ENCODE measurements at places on chromosomes 16 and 17.

- H3K36me3 ChIP-seq, result no peaks in the 10 kb centered on the region
- DNase-seq, result no peak
- H3K27ac ChIP-seq, result no peak overlapping the region
- no peak overlapping the region for H3K4me3 ChIP-seq
- H3K4me1 ChIP-seq, result no peaks in the 10 kb centered on the region
Measured at GRCh38 chr16:35140293-35140986, 1681.0 kb downstream of the TP53TG3F start.

DNA sequence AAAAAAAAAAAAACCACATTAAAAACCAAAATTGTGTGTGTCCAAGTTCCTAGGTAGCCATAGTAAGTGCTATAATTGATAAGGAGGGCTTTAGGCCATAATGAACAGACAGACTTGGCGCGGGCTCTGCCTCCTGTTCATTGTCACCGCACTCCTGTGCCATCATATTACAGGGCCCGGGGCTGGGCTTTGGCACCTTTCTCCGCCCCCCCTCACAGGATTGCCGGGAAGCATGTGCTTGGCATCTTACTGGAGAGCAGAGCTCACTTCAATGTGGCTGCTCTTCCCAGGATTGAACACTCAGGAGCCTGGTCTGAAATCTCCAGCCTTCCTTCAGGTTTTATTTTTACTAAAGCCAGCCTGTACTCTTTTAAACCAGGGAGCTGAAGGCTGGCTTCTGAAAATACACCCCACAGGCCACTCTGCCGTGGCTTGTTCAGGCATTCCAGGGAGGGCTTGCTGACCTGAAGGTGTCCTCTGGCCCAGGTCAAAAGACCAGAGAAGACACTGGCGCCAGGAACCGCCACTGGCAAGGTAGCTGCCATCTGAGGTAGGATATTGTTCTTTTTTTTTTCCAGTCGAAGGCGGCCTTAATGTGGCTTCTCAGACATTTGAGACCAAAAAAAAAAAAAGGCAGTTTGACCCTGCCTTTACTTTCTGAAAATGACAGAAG, 39.3 kb downstream of the DHRS7B start:
- no peak for DNase-seq
- no peak overlapping the region for H3K4me3 ChIP-seq
- H3K4me1 ChIP-seq, result peaks cover 8% of the 10 kb centered on the region
- no peak overlapping the region for H3K27ac ChIP-seq

DNA sequence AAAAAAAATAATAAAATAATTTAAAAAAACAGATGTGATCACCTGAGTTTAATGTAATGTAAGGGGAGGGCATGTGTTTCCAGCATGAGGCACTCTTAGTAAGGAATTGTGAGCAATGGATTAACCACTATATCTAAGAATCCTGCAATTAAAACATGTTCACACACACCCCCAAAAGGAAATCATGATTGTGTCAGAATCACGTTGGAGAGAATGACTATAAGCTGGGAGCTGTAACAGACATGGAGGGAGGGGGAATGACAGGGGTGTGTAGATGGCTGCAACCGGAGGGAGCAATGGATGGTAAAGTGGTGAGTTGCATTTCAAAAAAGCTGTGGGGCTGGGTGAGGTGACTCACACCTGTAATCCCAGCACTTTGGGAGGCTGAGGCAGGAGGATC, 13.6 kb upstream of the CCL22 start:
- DNase-seq, result no peak
- H3K27me3 ChIP-seq, result peaks cover 34% of the 10 kb centered on the region
- no peak overlapping the region for H3K27ac ChIP-seq
- H3K4me3 ChIP-seq, result no peak overlapping the region
- H3K36me3 ChIP-seq, result peaks cover 17% of the 10 kb centered on the region

- peak overlapping the region; percentile 86 for H3K27ac ChIP-seq
- H3K4me1 ChIP-seq, result peaks cover 21% of the 10 kb centered on the region
- H3K27me3 ChIP-seq, result no peaks in the 10 kb centered on the region
- DNase-seq, result peak; percentile 90
- no peak overlapping the region for H3K4me3 ChIP-seq
Measured at GRCh38 chr16:23699100-23699499, 13.9 kb downstream of the ERN2 start.

DNA sequence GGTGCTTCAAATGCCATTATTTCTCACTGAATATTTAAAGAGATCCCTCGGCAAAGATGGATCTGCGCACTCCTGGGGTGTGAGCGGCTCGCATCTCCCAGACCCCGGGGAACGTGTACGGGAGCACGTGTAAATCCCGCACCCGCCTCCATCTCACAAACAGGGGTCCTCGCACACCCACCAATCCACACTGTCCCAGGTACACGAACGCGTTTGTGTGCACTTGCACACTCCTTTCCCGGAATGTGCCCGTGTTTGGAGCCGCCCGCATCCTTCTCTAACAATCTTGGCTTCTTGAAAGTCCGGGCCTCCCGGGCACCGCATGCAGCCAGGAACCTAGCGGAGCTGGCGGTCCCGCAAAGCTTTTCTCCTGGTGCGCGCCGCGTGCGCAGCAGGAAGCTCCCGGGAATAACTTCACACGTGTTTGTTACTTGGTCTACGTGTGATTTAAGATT, 2.5 kb upstream of the SALL1 start:
- no peak for DNase-seq
- H3K27me3 ChIP-seq, result peaks cover 19% of the 10 kb centered on the region
- no peak overlapping the region for H3K4me3 ChIP-seq

Measured in Calu3 (cell line).